Germinal center (tissue), 1 donor: ENCODE measurements at places on chromosomes 3 and 15.

DNA sequence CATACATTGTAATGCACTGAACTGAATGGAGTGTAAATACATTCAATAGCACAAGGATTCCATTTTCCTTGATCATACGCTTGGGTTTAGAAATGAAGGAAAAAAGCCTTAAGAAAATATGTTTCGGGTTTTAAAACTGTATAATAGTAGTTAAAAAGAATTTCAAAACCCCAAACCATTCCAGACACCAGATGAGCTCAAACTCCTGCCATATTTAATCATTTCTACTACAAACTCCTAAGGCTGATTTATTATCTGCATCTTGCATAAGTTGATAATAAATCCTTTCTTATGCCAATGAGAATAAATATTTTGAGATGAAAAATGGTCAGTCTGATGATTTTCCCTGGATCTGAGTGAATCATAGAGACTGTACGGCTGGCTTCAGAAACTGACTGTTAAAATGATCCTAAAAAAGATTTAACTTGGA, 51.0 kb downstream of the NR1D2 start:
- no peak for DNase-seq

GRCh38 chr3:135981701-135982403, 16.3 kb downstream of the PPP2R3A start:
- DNase-seq = no peak

- DNase-seq = no peak
These were observed 232.9 kb upstream of the RGMA start for GRCh38 chr15:93321881-93322282.

- DNase-seq = no peak
These were observed 161.0 kb downstream of the TCF12 start for GRCh38 chr15:57079446-57079845.

- no peak for DNase-seq
These were observed 18.0 kb upstream of the PPM1L start for GRCh38 chr3:160738048-160738447.

- no peak for DNase-seq
These were observed 2.6 kb downstream of the SLMAP start for GRCh38 chr3:57758686-57759085.

- DNase-seq = peak; percentile 39
These were observed 35.1 kb upstream of the ZDHHC23 start for GRCh38 chr3:113912552-113913236.

DNA sequence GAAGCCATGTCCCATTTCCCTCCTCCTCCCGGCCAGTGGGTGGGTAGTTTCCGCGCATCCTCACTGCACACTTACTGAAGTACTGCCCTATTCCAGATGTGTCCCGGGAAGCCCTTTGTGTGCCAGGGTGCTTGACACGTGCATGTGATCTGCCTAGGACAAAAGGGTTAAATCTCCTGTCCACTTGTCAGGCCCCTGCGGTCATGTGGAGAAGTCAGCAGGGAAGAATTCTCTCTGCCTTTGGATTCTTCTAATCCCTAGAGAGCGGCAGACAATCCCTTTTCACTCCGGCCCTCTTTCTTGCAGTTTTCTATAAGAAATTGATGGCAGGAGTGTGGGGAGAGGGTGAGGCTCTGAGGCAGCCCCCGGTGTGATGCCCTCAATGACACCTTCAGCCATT, 19.8 kb downstream of the ST8SIA2 start:
- no peak for DNase-seq

DNA sequence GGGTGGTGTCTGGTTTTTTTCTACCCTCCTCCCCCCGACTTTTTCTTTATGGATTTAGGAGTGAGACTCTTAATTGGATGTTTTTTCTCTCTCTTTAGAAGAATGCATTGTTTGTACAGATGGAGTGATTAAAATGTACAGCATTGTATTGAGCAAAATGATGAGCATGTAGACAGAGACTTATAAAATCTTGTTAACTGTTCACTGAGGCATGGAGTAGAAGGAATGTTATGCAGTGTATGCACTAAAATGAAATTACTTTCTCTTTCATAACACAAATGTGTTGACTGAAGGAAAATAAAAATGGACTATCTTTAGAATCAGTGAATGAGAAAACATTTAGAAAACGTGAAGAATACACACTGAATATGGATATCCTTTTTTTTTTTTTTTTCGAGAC, 39.8 kb downstream of the ZFAND6 start:
- peak; percentile 4 for DNase-seq

DNA sequence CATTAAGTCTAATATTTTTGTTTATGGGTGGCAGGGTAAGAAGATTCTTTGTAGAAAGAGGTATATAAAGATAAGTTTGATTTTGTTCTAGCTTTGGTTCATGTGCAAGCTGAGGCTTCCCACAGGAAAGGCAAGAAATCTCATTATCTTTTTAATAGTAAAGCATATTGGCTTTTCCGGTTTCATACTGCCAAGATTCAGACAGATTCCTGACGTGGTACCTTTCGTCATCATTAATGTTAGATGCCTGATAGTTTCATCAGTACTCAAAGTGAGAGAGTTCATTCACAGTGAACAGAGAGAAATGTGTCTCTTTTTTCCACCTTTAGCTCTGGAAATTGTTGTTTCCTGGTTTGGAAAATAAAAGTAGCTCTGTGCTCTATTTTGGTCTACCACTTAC, 16.5 kb downstream of the TPM1 start:
- DNase-seq = no peak

GRCh38 chr3:180073561-180073960, 36.8 kb upstream of the PEX5L start:
- DNase-seq = no peak

DNA sequence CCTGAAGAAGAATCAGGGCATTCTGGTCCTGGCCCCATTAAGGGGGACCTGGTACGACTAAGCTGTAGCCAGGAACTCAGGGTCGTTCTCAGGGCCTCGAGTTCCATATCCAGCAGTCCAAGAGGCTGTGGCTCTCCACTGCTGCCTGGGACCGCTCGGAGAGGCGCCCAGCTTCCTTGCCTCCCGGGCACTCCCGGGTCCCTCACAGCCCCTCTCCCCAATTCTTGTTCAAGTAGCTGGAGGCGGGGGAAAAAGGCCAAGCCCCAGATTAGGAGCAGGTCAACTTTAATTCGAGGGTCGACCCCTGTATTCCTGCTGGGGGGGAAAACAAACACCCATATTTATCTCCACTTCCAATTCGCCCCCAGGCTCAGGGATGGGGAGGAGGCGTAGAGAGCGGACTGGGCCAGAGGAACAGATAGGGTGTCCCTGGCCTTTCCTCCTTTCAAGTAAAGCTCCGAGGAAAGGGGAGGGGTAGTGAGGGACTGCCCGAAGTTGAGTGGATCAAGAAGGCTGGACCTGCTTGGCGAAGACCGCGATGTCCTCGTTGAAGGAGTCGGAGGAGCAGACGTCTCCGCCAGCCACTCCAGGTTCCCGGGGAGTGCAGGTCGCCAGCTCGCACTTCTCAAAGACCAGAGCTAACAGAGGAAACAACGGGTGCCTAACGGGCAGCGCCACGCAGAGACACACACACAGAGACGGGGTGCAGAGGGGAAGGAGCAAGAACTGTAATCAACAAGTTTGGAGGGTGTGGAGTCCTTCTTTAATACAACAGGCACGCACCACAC, 4.4 kb downstream of the MEIS2 start:
- no peak for DNase-seq

DNA sequence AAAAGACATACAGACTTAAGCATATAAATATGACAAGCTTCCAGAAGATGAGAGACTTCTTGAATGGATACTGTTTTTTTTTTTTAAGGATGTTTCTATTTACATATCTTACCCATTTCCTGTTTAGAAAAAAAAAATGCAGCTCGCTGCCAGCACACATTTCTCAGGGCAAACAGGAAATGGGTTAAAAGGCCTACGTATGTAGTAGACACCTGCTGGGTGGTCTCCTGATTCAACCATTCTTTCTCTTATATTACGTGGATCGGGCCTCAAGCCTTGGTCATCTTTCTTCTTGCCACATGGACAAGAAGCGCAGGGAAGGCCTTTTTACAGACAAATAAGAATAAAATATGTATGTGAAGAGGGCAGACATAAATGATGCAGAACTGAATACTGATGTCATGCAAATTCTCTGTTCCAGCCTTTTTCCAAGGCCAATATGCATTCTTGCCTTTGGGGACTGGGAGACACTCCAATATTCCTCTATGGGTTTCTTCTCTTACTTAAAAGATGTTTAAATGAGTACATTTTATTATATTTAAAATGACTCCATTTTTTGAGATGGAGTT, 35.0 kb upstream of the TJP1 start:
- no peak for DNase-seq

DNA sequence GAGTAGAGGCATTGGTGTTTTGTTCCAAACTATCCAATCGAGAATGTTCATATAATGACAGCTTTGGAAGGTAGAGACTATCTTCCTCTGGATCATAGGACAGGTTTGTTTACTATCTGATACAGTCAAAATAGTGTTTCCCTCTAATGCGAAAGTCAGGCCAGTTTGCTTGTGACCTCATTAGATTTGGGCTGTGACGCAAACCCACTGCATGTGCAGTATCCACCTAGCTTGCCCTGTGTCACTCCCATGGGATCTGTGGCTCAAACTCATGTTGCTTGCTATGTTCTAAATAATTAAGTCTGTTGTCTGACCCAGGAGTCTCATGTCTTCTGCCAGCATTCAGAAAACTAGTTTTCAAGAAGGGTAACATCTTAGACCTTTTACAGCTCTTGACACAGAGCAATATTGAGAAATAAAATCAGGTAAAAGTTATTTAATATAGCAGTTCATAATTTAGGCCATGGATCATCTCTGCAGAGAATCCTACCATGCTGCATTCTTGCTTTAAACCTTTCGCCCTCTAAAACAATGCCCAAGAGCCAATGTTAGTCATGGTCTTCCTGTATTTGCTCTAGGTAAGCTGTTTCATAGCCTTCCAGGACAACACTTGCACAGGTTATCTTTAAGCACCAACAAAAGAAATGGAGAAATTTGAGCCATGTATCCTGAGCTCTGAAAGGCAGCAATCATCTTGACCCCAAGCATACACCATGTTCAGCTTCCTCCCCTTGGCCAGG, 26.4 kb downstream of the NIT2 start:
- DNase-seq = no peak

DNA sequence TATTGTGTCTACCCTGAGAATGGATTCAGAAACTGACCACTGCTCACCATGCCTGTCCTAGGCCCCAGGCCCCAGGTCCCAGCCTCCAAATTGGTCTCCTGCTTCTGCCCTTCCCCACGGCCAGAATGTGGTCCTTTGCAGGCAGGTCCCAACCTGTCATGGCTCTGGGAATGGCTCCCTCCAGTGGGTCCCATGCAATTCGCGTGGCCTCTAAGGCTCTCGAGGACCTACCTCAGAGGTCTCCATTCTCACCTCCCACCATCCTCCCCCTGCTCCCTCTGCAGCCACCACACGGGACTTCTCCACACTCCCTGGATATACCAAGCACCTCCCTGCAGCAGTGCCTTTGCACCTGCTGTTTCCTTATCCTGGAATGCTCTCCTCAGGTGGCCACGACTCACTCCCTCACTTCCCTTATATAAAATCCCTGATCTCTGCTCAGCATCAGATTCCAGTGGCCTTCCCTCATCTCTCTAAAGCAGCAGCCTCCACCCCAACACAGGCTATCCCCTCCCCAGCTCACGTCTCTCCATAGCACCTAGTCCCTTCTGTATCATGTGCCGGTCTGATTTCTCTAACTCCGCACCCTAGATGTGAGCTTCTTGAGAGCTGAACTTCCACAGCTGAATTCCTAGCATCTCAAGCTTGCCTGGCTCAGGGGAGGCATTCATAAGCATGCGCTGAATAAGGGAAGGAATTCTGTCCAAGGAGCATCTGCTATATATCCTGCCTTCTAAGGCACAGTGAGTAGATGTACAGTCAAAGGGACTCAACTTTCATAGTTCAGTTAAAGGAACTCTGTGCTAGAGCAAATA, 56.9 kb downstream of the ARRDC4 start:
- DNase-seq = no peak

DNA sequence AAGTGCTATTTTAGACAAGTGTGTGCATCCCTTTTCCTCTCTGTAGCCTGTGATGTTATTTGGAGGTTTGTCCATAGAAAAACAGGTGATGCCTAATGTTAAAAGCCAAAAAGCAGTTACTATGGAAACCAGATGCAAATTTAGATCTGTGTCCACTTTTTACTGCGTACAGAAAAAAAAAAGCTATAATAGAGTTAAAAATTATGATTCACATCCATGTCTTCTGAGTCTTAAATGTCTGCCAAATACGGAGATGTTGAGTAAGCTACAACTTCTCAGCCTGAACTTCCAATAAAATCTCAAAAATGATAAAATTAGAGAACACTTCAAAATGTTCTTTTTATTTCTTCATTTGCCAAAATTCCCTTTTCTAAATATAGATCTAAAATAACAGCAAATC, 74.2 kb upstream of the GAP43 start:
- DNase-seq = no peak

- DNase-seq = no peak
These were observed 602.1 kb downstream of the MAGI1 start for GRCh38 chr3:65436580-65436979.

- DNase-seq = no peak
These were observed 43.9 kb downstream of the MEIS2 start for GRCh38 chr15:37056177-37057121.

DNA sequence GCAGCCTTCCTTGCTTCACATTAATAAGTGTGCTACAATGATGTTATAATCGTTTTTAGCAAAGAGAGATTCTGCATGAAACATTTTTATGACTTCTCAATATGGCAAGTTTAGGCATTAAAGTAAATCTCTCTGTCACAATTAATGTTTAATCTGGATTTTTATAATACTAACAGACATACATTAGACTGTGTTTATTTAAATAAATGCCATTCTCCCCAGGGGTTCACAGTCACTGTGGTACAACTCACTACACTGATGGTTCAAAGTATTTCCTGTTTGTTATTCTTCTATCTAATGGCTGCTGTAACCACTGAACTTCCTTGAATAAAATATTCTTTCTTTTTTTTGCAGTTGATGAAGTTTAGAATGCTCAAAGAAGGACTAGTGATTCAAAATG, 59.0 kb downstream of the SLC12A1 start:
- DNase-seq = no peak

DNA sequence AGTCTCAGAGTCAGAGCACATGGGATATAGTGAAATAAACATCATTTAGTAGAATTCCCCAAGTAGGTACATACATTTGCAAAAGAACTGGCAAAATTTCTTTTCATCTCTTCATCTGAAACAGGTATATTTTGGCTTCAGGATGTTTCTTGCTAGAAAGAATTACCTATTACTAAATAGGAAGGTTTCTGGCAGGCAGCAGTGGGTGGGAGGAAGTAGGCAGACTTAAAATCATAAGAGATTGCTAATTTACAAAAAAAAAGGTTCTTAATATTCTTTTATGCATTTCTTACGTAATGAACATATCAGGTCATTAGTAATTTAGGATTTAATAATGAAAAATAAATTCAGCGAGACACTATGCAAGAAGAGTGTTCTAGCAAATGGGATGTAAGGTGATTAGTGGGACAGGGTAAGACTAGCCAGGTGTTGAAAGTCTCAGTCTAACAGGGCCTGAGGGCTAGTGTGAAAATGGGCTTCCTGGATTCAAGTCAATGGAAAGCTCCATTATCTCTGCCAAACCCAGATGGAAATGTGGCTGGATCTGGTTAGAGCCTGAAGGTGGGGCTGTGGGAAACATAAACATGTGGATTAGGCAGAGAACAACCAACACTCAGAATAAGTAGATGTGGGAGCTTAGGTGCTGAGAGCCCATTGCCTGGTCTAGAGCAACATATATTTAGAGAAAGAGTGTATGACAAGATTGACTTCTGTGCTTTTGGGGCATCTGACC, 127.4 kb upstream of the FEZF2 start:
- DNase-seq = no peak
